ENCODE measurements at places on chromosomes 12 and 14.

DNA sequence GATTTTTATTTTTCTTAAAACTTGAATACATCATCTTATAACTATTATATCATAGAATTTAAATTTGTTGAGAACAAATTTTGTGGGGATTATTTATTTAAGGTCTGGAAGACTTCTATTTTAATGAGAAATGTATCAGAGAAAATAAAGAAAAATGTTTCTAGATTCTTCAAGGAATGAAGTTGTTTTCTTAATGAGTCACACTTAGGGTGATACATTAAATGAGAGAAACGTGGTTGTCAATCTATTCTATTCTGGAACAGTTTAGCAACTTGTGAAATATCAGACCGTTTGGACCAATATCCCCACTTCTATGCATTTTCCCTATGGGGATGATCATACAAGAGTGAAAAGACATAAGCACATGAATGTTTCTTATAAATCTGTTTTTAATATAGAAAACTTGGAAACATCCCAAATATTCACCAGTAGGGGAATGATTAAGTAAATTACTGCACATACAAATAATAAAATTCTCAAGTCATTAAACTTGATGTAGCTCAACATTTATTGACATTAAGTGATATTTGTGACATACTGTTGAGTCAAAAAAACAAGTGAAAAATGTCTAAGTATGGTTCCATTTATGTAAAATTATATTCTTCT is 88.5 kb downstream of the E2F7 start:
- DNase-seq, result no peak

GRCh38 chr12:93686572-93687356 is 9.6 kb downstream of the CRADD start:
- no peak for DNase-seq

DNA sequence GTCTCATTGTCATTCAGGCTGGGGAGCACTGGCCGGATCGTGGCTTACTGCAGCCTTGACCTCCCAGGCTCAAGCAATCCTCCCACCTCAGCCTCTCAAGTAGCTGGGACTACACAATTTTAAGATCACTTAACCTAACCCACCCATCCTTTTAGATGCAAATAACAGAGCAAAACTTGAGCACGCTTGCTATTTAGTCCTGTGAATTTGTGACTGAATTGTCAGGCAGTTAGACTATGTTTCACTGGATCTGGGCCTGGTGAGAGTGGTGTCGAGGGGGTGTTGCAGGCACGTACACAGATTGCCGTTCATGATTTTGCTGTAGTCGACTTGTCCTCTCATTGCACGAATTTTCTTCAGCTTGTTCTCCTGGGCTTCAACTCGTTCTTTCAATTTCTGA is 38.2 kb downstream of the ZFYVE21 start:
- no peak for DNase-seq

GRCh38 chr14:59055006-59055405 is 133.5 kb upstream of the DAAM1 start:
- no peak for DNase-seq

DNA sequence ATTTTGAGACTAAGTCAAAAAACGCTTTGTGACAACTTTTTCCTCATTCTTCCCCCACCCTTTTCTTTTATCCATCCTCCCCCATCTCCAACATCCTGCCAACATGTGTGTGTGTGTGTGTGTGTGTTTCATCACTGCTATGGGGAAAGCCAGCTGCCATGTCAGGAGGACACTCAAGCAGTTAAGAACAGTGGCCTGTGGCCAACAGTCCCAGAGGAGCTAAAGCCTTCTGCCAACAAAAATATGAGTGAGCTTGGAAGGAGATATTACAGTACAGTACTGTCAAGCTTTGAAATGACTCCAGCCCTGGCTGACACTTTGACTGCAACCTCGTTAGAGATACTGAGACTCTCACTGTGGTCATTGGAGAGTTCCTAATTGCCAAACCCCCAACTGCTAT is 5.0 kb upstream of the CSRP2 start:
- DNase-seq, result no peak

DNA sequence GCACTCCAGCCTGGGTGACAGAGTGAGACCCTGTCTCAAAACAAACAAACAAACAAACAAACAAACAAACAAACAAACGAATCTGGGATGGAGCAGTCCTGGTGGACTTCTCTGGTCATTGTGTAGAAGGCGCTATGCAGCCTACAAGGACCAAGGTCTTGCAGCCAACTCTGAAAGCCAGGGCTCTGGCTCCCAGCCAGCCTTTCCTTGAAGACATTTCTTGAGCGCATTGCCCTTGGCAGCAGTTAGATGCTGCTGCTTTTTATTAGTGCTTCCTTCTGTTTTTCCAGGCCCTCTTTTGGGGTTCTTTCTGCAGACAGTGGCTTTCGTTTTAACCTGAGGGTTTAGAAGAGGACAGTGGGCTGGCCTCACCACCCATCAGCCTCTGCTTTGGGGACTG is 20.2 kb downstream of the CCDC177 start:
- DNase-seq, result no peak

DNA sequence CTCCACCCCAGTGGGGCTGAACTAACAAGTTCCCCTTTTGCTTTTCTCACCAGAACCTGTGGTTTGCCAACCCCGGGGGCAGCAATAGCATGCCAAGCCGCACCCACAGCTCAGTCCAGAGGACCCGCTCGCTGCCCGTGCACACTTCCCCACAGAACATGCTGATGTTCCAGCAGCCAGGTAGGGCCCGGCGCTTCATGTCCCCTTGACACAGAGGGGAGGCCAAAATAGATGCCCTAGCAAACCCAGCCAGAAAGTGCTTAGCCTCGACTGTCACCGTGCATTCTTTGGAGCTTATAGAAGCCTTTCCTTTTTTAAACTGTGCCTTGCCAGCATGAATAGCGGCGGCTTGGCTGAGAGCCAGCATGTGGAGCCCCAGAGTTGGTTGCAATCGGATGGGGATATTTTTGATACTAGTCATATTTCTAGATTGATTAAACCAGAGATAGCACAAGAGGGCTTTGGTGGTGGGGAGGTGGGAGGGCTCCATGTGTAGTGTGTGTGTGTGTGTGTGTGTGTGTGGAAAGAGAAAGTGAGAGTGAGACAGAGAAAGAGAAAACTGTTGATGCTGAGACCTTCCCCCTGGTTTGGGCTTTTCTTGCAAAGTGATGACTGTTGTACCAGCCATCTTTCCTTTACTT is 126.1 kb downstream of the GCH1 start:
- peak; percentile 59 for DNase-seq

GRCh38 chr12:128807161-128807724 is 16.5 kb downstream of the SLC15A4 start:
- peak; percentile 80 for DNase-seq

GRCh38 chr14:68941820-68942219 is 37.3 kb downstream of the ACTN1 start:
- no peak for DNase-seq

DNA sequence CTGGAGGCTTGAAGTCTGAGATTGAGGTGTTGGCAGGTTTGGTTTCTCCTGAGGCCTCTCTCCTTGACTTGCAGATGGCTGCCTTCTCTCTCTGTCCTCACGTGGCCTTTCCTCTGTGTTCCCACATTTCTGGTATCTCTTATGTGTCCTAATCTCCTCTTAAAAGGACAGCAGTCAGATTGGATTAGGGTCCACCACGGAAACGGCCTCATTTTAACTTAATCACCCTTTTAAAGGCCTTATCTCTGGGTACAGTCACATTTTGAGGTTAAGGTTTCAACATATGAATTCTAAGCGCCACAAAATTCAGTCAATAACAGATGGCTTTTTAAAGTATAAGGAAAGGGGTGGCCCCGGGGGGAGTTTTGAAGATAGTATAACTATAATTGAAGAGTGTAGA is 33.5 kb downstream of the UNC79 start:
- DNase-seq, result no peak

Data from Ammon's horn (tissue), 1 donor.